ENCODE measurements at places on chromosomes 2 and 18.

- no peak for DNase-seq
These were observed 564 bp downstream of the GCC2 start for GRCh38 chr2:108449410-108450130.

GRCh38 chr2:33275689-33276444, 200.6 kb upstream of the RASGRP3 start:
- DNase-seq, result no peak

DNA sequence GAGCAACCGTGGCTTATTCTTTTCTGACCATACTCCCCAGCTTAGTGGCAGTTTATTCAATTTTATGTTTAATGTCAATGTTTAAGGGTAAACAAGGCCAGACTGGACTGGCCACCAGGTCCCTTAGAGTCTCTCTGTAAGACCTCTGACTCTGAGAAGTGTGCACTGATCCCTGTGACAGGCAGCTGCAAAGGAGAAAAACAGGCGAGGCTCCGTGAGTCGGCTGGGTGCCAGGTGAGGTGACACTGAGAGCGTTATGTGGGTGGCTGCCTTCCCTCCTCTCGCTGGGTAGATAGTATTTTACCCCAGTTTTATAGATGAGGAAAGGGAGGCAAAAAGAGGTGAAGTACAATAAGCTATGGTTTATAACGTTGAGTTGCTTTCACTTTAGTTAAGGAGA, 139.4 kb upstream of the HDAC4 start:
- DNase-seq, result no peak

DNA sequence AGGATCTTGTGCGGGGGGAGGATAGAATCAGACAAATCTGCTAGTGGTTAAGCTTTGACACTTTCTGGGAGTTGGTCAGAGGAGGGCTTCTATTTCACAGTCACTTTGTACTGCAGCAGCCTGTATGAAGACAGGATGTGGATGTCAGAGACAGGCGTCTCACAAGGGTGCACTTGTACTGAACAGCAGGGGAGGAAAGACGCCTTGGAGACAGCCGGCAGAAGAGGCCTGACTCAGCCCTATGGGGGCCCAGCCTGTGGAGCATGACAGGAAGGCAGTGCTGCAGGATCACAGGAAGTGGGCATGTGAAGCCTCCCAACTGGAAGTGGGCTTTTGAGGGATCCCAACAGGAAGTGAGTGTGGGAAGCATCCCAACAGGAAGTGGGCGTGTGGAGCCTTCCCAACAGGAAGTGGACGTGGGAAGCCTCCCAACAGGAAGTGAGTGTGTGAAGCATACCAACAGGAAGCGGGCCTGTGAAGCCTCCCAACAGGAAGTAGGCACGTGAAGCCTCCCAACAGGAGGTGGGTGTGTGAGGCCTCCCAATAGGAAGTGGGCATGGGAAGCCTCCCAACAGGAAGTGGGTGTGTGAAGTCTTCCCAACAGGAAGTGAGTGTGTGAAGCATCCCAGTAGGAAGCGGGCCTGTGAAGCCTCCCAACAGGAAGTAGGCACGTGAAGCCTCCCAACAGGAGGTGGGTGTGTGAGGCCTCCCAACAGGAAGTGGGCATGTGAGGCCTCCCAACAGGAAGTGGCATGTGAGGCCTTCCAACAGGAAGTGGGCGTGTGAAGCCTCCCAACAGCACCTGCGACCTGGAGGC, 212.3 kb downstream of the SNTG2 start:
- DNase-seq, result no peak

DNA sequence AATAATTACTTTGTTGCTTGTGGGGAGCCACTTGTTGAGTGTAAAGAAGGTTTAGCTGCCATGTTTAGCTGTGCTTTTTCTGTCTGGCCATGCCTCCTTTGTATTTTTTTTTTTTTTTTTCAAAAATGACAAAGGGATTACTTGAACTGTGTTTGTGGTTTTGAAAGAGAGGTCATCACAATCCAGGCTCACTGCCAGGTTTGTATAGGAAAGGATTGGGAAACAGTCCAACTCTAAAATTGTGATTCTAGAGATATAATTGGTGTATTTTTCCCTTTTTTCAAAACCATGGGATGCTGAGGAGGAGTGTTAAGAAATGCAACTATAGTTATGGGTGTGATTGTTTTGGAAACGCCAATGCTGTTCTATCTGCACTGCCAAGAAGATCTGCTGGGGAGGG, 4.3 kb downstream of the ITPRIPL1 start:
- DNase-seq, result no peak

DNA sequence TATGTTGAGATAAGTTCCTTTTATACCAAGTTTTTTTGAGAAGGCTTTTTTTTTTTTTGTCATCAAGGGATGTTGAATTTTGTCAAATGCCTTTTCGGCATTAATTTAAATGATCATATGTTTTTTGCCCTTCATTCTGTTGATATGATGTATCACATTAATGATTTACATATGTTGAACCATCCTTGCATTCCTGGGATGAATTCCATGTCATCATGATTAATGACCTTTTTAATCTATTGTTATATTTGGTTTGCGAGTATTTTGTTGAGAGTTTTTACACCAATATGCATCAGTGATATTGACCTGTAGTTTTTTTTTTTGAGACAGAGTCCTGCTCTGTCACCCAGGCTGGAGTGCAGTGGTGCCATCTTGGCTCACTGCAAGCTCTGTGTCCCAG, 585.7 kb upstream of the FANCL start:
- no peak for DNase-seq

GRCh38 chr2:144983107-144983506, 463.2 kb upstream of the ZEB2 start:
- DNase-seq, result no peak

DNA sequence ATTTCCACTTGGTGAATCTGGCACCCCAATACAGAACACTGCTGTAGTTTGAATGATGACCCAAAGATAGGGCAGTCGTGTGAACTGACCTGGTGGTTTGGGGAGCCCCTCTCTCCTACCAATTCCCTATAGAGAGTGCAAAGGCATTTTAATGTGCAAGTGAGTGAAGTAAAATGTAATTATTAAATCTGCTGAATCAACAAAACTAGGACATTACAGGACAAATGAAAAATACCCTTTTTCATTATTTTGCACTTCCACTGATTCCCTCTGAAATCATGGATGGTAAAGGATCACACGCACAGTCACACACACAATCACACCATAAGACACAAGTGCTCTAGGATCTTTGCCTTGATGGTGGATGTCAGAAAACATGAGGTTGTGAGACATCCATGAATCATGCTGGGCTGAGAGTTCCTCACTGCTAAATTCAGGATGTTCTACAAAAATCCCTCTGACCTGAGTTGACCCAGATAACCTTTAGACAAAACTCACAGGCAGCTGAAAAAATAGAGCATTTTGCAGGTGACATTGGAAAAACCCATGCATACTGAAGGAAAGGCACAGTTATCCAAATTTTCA, 197.4 kb downstream of the FBXO15 start:
- no peak for DNase-seq

DNA sequence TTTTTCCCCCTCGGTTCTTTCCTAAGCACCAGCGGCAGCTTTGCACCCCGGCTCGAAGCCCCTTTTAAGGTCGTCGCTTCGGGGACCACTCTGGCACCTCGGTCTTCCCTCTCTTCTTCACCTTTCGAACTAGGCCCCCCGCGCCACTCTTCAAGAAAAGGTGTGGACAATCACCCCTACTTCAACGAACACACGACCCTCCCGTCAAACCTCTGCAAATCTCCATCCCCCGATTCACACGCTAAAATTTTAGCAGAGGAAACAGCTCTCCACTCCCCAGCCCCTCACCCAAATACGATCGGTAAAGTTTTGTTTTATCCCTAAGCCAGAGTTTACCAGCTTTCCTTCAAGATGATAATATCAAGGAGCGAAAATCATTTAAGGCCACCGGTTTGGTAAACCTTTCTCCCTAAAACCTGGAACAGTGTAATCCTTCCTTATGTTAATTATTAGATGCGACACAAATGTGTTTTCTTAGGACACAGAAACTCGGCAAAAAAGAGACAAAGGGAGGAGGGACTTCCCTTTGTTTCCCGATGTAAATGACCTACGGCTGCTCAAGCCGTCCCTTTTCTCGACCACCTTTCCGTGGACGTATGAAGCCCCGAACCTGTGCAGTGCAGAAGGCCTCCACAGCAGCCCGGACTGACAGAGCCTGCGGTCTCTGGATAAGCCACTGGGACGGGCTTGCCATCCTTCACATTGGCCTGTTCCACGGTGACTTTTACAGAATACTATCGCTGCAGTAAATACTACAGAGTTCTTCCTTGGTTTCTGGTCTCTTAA, 85.2 kb downstream of the RBMS1 start:
- DNase-seq, result no peak

GRCh38 chr2:61792355-61792890, 61.4 kb downstream of the FAM161A start:
- DNase-seq, result no peak

DNA sequence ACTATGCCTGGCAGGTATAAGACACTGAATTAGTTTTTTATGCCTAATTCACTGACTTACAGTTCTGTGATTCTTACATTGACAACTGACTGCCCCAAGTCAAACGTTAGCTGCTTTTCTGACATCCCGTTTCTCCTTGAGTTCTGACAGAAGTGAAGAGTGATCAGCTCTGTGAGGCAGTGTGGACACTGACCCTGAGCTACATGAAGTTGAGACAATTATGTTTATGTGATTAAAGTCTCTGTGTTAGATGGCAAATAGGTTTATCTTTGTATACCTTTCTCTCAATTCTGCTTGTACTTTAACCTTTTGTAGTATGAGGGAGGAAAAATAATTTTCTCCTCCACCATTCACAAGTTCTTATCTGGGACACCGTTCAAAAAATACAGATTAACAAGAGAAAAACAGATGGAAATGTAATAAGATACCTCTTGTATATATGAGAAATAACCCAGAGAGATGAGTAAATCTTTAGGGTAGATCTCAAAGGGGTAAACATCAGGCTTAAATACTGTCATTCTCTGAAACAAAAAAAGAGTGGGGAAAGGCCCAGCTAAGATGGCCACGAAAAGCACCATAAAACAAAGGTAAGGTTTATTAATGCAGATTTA, 85.4 kb upstream of the B3GNT2 start:
- no peak for DNase-seq

GRCh38 chr2:100188326-100188725, 45.9 kb upstream of the AFF3 start:
- DNase-seq, result no peak

DNA sequence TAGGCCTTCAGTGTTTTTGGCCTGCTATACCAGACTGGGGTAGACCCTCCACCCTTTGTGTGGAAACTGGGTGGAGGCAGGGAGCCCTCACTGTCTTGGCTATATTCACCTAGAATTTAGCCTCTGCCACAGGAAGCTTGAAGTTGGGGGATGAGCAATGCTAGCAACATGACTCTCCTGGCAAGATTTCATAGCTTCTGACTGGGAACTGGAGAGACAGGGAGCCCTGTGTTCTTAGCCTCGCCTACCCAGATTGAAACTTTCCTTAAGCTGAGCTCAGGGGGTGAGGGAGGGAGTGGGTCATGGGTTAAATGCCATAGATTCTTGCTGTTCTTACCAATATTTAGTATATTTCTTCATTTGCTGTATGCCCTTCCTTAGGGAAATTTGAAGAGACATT, 46.8 kb upstream of the FAM98A start:
- DNase-seq, result no peak

- no peak for DNase-seq
These were observed 120.2 kb upstream of the LRRTM4 start for GRCh38 chr2:77642339-77642738.

- no peak for DNase-seq
These were observed 170.9 kb upstream of the SIX2 start for GRCh38 chr2:45180033-45180746.

GRCh38 chr2:158102446-158102845, 770 bp downstream of the UPP2 start:
- no peak for DNase-seq

- no peak for DNase-seq
These were observed 167.1 kb downstream of the ZFP36L2 start for GRCh38 chr2:43059183-43059897.

DNA sequence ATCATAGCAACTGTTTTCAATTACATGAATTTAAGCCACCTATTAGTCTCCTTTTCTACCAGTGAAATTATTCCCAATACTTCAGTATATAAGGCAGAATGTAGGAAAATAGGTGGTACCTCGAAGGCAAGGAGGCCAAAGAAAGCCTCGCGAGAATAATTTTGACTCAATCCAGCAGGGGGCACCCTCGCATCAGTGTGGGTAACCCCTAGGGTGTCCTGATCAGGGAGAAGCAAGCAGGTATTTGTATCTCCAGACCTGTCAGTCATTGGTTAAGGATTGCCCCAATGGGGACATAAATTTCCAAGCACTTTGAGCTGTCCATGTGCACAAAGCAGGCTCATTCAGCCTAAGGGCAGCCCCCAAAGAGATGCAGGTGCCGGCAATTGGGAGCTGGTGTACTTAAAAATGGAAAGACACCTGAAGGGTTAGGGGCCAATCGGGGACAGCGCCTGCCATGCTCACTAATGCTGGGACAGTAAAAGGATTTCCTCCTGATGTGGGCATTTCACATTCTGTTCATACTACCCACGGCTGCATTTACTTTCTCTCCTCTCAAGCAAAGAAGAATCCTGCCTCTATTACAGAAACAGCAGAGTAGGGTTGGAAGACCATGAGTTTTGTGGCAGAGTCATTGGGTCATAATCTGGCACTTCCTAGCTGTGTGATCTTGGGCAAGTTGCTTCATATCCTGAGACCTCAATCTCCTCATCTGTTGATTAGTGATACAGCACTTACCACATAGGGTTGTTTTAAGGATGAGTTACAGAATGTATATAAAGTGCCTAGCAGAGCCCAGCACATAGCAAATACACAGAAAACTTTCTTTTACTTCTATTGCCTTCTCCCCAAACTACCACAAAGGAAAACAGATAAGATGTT, 136.1 kb downstream of the ICOS start:
- no peak for DNase-seq
